ENCODE measurements at places on chromosomes 5 and 9.

- no peak for DNase-seq
Observed at GRCh38 chr5:60842871-60843385, 1.1 kb downstream of the ELOVL7 start.

DNA sequence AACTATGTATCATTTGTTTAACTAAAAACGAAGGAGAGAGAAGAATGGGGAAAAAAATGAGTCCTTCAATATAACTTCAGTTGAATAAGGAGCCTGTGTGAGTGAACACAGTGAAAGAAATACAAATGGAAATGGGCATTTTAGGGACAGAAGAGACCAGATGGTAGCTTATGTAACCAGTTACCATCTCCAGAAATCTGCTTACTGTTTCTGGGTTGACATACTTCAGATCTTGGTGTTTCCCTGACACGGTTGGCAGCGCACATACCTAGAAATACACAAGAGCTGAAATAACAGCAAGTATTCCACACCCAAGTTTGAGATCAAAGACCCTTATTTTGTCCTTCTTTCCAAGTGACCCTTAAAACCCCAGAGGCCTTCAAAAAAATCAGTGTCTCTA, 14.9 kb upstream of the GFRA3 start:
- no peak for DNase-seq

- DNase-seq: peak; percentile 14
Observed at GRCh38 chr9:64773491-64773931, 511.5 kb downstream of the FOXD4L5 start.

DNA sequence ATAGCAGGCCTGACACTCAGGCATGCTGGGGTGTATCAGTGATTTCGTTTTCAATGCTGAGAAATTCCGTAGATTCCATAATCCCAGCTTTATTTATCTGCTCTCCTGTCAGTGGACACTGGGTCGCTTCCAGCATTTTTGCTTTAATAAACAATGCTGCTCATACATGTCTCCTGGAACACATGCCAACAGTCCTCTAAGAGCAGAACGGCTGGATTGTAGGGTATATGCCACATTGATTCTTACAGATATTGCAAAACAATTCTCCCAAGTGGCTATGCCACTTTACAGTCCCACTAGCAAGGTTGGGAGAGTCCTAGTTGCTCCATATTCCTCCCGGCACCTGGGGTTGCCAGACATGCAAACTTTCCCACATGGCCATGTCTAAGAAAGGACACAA, 81.9 kb downstream of the RAPGEF1 start:
- no peak for DNase-seq

- DNase-seq: no peak
Observed at GRCh38 chr5:2901096-2901495, 149.6 kb upstream of the IRX2 start.

- DNase-seq: no peak
Observed at GRCh38 chr5:116896001-116896400, 321.4 kb upstream of the SEMA6A start.

DNA sequence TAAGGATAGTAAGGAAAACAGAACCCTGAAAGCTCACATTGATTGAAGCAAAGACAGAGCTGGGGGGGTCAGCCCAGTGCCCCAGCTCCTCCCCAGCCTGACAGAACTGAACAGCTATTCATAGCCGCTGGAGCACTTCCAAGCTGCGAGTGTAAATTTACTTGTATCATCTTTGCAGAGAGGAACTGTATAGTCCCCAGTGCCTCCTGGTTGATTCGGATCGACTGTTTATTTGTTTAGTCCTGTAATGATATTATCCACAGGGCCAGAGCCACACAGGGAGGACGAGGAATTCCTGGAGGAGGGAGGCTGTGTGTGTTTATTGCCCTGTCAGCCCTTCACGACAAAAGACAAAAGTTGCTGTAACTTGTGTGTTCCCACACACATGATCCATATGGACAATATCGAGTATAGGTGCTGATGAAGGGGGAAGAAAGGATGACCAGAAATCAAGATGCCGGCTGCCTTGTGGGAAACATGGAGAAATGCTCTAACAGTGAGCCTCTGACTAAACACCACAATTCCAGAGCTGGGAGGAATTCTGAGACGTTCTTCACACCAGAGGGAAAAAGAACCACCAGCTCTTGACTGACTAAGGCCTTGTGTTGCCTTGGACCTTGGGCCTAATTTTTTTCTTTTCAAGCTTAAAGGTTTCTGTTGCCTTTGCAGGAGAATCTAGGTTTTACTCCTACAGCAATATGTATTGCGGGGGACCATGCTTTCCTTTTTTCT, 31.1 kb downstream of the FOXD1 start:
- DNase-seq: peak; percentile 29

- DNase-seq: no peak
Observed at GRCh38 chr9:133799716-133800115, 61.6 kb upstream of the SARDH start.

GRCh38 chr9:134698587-134699342, 57.2 kb downstream of the COL5A1 start:
- peak; percentile 91 for DNase-seq

DNA sequence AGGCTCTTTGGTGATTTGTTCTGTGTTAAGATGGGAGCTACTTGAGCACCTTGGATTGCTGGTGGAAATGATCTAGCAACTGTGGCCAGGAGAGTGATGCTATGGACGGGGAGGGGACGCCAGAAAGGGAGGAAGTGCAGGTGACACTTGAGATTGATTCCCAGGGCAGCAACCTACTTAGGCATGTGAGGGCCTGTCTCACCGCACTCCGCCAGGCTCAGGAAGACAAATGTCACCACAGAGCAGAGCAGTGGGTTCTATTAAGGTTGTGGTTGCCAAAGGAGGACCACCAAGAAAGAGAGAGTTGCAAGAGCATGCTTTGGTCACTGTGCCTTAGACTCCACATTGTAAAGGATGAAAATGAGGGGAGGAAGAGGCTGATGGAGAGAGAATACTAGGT, 404.3 kb downstream of the IRX1 start:
- DNase-seq: no peak

DNA sequence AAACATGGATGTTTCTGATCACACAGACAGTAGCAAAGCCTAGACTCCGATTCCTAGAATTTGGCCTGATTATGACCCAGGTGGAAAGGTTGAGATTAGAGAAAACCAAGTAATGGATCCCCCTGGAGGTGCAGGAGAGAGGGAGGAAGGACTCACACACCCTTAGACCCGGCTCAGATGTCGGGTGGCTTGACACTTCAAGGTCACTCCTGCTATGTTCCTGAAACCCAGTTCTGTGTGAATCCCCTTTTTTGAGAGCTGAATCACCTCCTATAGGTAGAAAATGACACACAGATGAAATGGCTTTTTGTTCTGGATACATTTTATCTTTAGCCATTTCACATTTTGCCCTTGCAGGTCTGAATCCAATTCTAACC, 192.8 kb downstream of the ARRDC3 start:
- DNase-seq: no peak

- DNase-seq: no peak
Observed at GRCh38 chr5:6812800-6813731, 99.8 kb downstream of the TENT4A start.

GRCh38 chr9:136349546-136349945, 14.0 kb downstream of the DNLZ start:
- DNase-seq: no peak

DNA sequence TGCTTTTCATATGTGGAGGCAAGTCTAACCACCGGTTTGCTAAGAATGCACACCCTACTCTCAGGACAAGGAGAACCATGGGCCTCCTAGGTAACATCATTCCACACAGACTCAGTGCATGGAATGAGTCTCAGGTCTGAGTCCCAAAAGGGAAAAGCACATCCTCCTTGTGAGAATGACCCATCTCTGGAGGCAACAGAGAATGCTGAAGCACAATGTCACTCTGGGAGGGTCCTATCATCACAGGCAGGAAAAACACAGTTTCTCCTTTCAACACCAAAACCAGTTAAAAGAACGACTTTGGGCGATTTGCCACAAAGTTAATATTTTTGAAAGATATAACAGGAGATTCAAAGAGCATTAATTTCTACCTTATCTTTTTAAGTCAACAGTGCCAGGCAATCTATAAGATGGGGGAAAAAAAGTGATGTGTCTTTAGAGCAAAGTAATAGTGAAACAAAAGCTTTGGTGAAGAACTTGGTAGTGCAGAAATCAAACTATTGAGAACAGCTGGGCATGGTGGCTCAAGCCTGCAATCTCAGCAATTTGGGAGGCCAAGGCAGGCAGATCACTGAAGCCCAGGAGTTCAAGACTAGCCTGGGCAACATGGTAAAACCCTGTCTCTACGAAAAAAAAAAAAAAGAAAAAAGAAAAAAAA, 97.3 kb downstream of the OXCT1 start:
- DNase-seq: no peak

GRCh38 chr5:143494162-143494561, 90.7 kb upstream of the NR3C1 start:
- DNase-seq: no peak

- no peak for DNase-seq
Observed at GRCh38 chr5:169352901-169353300, 52.0 kb upstream of the SLIT3 start.

DNA sequence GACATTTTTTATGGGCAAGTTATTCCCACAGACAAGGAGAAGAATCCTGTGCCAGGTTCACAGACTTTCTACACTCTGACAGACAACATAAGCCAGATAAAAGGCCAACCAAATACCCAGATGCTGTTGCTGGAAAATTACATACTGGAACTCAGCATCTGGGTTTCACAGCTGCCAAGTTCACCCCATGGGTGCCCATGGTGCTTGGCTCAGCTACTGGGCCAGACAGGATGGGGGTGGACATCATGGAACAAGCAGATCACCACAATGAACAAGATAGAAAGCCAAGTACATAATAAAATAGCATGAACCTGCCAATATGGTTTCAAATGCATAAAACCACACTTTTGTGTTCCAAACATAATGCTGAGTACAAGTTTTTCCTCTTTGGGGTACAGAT, 999.8 kb downstream of the NR2F1-AS1 start:
- DNase-seq: no peak

GRCh38 chr9:81787747-81788632, 98.6 kb upstream of the TLE1 start:
- DNase-seq: no peak

DNA sequence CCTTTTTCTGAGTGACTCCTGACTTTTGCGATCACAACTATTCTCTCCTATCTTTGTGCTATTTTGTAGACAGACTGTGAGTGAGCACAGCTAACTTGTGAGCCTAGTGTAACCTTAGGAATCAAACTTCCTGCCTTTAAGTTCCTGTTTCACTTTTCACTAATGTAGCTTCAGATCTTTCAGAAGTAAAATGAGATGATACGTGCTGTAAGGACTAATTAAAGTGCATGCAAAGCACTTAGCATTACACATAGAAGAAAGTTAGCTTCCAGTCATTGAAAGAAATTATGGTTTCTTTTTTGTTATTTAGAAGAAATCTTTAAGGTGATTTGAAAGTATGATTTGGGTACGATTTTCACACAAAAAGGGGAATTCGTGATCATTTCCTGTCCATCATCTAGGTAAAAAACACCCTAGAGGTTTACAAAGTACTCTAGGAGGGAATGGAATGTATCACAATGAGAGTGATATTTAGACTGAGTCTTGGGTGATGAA, 122.7 kb downstream of the ST8SIA4 start:
- no peak for DNase-seq

GRCh38 chr5:12022444-12022843, 118.2 kb upstream of the CTNND2 start:
- no peak for DNase-seq

DNA sequence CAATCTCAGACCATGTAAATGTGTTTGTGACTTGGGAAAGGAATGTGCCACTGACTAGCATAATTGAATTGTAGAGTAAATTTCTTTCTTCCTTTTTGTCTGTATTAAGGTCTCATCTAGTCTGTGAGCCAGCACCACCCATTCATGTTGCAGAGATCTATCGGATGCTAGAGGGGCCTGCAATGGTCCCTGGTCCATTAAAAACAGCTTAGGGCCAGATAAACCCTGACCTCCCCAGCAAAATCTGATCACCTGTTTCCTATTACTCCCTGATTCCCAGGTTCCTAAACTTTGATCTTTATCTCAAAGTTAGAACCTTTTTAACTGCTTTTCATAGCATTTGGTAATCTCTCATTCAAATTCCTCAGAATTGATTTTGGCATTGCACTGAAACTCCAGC, 174.5 kb upstream of the POC5 start:
- no peak for DNase-seq

- no peak for DNase-seq
Observed at GRCh38 chr5:149552553-149553160, 1.4 kb upstream of the CSNK1A1 start.

DNA sequence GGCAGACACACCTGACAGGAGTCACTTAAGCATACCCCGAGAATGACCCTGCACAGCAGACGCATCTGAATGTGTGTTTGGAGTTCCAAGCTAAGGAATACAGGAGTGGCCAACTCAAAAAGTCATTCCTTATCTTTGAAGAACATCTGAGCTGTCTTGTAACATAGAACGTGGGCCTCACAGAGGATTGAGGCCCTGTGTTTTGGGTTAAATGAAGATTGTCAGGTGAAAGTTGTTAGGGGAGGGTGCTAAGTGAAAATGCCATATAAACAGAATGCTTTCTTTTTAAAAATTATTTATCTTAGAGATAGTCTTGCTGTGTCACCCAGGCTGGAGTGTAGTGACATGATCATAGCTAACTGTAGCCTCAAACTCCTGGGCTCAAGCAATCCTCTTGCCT, 100.9 kb downstream of the PIK3R1 start:
- DNase-seq: no peak

All from retina (tissue), 1 donor.